Stimulated activated CD8-positive, alpha-beta memory T cell treated with anti-CD3 and anti-CD28 coated beads, Interleukin-7, amount 100 ng/mL, for 24 hours (primary cell): ENCODE measurements at places on chromosomes 11 and 22.

- no peak for DNase-seq
These were observed 39.8 kb upstream of the TLCD5 start for GRCh38 chr11:120285256-120285655.

GRCh38 chr11:68574308-68574707 is 110.0 kb upstream of the GAL start:
- DNase-seq, result no peak

DNA sequence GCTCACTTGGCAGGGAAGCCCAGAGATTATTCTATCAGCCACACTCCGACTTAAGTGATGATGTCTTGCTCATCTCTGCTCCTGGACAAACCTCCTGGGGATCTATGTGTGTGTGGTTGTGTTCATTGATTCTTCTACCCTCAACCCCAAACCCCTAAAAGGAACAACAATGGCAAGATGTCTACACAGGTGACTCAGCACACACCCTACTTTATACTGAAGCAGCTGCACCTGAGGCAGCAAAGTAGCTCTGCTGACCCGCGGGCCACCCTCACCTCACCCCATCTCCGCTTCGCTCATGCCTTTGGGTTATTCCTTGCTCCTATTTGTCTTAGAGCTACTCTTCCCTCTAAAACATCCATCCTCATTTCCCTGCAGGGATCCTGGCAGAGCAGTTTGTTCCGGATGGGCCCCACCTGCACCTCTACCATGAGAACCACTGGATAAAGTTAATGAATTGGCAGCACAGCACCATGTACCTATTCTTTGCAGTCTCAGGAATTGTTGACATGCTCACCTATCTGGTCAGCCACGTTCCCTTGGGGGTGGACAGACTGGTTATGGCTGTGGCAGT is 38.7 kb downstream of the TMEM45B start:
- DNase-seq, result no peak

DNA sequence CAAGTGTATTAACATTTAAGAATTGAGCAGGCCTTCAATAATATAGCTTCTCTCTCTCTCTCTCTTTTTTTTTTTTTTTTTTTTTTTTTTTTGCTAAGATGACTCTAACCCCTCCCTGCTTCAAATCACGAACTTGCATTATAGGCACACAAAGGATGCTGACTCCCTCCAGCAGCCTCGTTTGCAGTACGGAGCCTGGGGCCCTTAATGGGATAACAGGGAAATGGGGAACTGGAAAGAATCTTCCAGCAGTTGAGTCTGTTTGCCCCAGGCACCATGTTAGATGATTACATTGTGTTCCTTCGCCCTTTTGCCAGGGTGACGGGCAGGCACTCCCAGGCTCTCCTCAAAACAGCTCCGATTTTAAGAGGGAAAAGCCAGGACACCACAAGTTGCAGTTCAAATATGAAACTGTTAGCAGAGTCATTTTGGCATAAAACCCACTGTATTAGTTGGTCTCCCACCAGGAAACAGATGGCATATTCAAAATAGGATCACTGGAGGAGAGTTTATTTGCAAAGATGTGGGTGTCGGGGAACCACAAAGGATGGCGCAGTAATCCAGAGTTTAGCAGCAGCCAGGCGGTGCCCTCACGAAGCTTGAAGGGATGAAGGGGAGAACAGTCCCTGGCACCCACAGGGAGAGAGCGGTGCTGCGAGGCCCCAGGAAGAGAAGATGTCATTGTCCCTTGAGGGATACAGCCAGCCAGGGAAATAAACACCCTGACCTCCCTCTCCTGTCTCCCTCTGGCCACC is 26.5 kb upstream of the TREH start:
- DNase-seq, result no peak

- DNase-seq, result no peak
These were observed 73.1 kb downstream of the CELSR1 start for GRCh38 chr22:46464296-46464695.

DNA sequence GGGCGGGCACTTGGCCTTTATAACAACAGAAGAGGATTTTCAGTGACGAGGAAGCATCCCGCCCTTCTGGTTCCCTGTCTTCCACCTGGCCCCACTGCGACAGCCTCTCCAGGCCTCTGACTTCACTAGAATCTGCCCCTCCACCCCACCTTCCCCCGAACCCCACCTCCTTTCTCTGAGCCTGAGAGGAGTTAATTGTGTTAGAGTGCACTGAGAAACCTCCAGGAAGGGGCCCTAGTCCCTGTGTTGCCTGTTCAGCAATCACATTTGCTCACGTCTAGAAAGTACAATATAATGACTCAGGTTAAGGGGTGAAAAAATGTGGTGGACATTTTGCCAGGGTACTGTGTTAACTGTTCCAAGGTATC is 38.8 kb downstream of the PTPRJ start:
- no peak for DNase-seq

- DNase-seq, result no peak
These were observed 47.1 kb upstream of the SYT13 start for GRCh38 chr11:45333001-45333971.

DNA sequence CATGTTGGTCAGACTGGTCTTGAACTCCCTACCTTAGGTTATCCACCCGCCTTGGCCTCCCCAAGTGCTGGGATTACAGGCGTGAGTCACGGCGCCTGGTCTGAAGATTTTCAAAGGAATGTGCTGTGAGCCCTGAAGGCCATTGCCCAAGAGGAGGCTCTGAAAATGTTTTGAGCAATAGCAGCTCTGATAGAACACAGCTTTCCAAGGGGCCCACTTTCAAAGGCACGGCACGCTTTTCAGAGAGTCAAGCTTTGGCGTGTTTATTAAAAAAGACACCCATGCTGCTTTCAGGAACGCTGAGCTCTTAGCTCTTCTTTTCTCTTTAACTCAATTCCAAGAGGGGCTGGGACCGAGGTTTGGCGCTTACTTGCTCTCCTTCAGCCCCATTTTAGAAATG is 73.8 kb upstream of the CDON start:
- DNase-seq, result no peak

DNA sequence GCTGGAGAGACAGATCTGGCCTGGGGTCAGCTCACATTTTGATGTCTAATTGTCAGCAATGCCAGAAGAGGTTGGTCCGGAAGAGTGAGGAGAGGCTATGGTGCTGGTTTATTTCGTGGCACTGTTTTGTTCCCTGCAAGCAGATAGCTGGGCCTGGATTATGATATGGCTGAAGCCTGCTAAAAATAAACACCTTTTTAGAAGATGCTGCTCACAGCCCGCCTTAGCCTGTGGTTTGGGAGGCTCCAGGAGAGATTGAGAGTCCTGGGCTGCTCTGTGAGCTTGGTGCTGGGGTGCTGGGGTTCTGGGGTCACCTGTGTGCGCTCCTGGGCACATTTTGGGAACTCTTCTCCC is 29.6 kb upstream of the ALX4 start:
- no peak for DNase-seq

- no peak for DNase-seq
These were observed 189.3 kb upstream of the NECTIN1 start for GRCh38 chr11:119918347-119918746.

DNA sequence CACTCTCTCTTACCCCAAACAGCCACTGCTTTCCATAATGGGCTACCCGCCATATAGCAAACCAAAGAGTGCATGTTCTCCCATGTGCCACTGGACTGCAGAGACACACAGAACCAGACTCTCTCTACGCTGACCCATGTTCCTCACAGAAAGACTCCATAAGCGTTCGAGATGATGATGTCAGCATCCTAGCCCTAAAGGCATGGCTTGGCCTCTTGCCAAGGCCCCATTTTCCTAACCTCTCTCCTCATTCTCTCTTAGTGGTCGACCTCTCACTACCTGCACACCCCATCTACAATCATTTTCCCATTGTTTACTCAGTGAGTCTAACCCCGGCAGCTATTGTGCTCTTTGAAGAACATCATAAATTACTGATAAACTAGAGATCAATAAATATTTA is 4.9 kb downstream of the NDUFC2 start:
- no peak for DNase-seq

DNA sequence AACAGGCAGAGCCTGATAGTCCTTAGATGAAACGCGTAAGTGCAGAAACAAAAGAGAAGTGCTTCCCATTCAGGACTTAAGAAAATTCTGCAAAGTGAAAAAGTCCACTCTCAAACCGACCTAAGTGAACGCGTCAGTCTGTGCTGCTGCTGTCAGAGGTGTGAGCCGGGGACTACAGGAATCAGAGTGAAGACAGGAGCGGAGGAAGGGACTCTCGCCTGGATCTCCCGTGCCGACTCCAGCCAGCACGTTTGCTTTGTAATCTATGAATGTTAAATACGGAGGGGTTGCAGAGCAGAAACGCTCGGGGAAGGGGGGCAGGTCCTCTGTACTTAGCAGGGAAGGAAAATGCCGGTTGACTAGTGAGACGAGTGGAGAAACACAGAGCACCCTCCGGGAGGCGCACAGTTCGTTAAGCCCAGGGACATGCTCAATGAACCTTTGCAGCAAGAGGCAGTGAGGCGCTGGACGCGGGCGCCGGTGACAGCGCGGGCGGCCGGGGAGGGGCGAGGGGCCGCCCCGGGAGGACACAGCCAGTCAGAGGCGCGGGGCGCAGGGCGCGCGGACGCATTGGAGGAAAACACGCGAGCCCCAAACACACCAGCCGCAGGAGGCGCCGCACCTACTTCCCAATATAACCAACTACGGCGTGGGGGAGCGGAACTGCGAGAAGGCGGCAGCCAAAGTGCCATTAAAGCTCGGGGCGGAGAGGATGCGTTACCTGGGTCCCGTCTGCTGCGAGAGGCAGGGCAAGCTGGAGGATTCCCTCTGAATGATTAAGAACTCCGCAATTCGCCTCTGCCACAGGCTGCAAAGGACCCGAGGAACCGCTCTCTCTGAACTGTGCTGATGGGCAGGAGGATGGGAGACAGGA is at the start of gene CNTN5:
CNTN5 (plus strand) TSS at position 598 of the 874 bp plus-strand sequence.
- DNase-seq, result no peak

DNA sequence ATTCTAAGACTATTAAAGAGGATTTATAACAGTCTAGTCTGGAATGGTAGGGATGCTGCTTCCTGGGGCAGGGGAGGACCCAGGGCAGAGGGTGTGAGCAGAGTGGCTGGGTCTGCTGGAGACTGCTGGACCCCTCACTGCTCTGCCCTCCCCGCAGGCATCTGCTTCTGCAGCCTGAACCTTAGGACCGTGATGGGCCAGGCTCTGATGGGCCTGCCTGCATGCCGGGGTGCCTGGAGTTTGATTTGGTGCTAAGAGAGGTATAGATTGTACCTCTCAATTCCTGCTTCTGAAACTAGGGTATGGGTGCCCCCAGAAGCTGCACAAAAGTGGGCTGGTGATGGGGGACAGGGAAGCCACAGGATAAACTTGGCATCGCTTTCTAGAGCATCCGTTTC is 54.9 kb downstream of the CD82 start:
- DNase-seq, result no peak

DNA sequence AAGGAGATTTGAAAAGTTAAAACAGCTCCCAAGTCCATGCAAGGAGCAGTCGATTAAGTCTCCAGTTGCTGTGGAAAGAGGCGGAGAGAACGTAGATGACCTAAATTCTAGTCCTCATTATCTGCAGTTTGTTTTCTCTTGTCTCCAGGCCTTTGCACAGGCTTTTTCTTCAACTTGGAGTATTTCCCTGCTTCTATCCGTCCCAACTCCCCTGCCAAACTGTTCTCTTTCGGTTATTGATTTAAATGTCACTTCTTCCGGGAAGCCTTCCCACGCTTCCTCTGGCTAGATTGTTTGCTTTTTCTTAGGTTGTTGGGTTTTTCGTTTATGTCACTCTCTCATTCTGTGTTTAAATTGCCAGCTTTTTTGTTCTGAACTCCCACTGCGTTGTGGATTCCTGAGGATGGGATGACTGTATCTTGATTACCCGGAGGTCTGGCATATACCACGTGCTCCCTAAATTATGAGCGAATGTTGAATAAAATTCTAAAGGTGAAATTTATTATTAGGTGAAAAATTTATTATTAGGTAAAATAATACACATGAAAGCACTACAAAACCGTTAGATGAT is 463 bp downstream of the TMEM126B start:
- no peak for DNase-seq

DNA sequence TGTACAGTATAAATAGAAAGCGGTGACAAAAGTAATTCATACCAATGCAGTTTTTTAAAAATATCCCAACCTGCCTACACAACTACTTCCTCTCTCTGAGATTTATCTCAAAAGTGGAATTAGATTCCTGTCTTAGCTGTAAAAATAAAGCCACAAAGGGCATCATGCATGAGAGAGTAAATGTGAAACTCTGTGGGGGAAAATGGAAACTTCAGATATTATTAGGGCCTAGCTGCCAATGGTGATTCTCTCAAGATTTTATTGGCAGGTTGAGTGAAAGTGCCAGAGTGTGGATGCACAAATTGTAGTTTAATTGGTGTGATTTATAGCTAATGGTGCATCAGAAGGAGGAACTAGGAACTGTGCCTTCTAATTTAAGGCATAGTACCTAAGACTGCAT is 356.9 kb upstream of the CCDC90B start:
- DNase-seq, result no peak

DNA sequence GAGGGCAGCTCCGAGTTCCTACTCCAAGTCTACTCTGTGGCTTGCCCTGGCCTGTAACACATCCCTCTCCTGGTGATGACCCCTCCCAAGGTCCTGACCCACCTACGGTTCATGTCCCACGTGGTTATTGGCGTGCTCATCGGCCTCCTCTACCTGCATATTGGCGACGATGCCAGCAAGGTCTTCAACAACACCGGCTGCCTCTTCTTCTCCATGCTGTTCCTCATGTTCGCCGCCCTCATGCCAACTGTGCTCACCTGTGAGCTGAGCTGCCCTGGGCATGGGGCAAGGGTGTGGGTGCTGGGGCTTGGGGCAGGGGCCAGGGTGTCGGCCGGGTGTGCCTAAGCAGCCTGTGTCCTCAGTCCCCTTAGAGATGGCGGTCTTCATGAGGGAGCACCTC is 9.6 kb downstream of the ABCG4 start:
- no peak for DNase-seq

DNA sequence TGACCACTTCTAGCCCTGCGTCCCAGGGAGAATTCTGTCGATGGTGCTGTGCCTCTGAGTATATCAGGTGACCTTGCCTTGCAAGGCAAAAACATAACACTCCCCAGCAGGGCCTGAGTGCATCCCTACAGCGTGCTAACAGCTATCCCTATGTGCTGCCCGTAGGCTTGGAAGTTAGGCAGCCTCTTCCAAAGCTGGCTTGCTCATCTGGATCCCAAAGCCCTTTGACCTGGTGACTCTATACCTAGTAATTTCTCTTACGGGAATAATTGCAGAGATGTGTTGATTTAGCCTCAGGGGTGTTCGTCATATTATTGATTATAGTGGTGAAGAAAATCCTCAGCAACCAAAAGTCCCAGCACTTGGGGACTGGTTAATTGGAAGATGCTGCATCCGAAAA is 32.6 kb upstream of the CRYBB3 start:
- DNase-seq, result no peak
